ENCODE measurements at places on chromosomes 3 and 15. TPM values are rescaled to one million over a fixed set of nuclear protein-coding genes. Genes with fewer than 3 reads are reported as not detected.

The CCR1 gene
- not detected for total RNA-seq

DNA sequence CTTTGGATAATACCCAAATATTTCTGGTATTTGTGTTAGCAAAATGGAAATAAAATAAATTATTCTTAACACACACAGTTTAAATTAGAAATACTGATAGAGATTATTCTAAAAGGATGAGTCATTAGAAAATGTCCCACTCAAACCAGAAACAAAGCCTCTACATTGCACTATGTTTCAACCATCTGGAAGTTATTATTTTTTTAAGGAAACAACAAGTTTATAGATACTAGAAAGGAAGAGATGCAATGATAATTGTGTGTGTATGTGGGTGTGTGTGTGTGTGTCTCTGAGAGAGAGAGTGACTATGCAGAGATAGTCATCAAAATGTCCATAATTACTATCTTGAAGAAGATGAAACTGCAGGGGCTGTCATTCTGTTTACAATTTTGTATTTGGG, 1340.5 kb downstream of the ROBO1 start:
- H3K27me3 ChIP-seq, result no peaks in the 10 kb centered on the region
- H3K36me3 ChIP-seq, result no peaks in the 10 kb centered on the region
- no peak for DNase-seq

The HEXA gene
- total RNA-seq, result 91.5 TPM

- no peak overlapping the region for H3K4me3 ChIP-seq
- no peak overlapping the region for H3K27ac ChIP-seq
- no peak for DNase-seq
- no peaks in the 10 kb centered on the region for H3K36me3 ChIP-seq
- no peaks in the 10 kb centered on the region for H3K27me3 ChIP-seq
These were observed 36.5 kb upstream of the DENND4A start for GRCh38 chr15:65828585-65828984.

- DNase-seq, result no peak
- no peak overlapping the region for H3K4me3 ChIP-seq
- peaks cover 6% of the 10 kb centered on the region for H3K36me3 ChIP-seq
- no peaks in the 10 kb centered on the region for H3K27me3 ChIP-seq
These were observed 3.1 kb downstream of the SLC25A38 start for GRCh38 chr3:39386318-39386717.

GRCh38 chr3:97991293-97991682, 19.1 kb upstream of the RIOX2 start:
- peaks cover 21% of the 10 kb centered on the region for H3K27me3 ChIP-seq
- H3K36me3 ChIP-seq, result no peaks in the 10 kb centered on the region
- H3K4me3 ChIP-seq, result no peak overlapping the region

GRCh38 chr3:49120438-49121131, at the start of gene USP19:
USP19 (minus strand) TSS chr3:49120823; CDS start chr3:49119145, 1,678 bp downstream.
- H3K27ac ChIP-seq, result peak within 1 kb of the TSS; percentile 97
- peak; percentile 83 for DNase-seq
- peaks cover 11% of the 10 kb centered on the region for H3K4me1 ChIP-seq
- peaks cover 19% of the 10 kb centered on the region for H3K36me3 ChIP-seq

DNA sequence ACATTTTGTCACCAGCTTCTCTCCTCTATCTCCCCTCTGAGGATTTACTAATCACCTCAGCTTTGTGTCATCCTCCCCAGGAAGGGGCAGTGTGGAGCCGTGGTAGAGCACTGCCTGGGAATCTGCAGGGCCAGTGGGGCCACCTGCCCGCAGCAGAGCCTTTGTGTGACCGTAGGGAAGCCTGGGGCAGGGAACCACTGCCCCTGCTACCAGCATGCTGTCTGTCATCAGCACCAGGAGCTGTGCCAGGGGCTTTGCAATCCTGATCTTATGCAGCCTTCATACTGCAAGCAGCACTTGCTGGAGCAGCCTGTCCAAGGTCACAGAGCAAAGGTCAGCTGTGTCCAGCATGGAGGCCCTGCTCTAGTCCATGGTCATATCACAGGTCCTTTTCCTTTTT, 170.2 kb upstream of the IL12A start:
- no peak for DNase-seq
- no peak overlapping the region for H3K4me3 ChIP-seq
- H3K4me1 ChIP-seq, result peaks cover 45% of the 10 kb centered on the region
- H3K36me3 ChIP-seq, result peaks cover 3% of the 10 kb centered on the region

- peak overlapping the region; percentile 10 for H3K27ac ChIP-seq
- H3K36me3 ChIP-seq, result no peaks in the 10 kb centered on the region
- H3K4me1 ChIP-seq, result peaks cover 35% of the 10 kb centered on the region
- H3K27me3 ChIP-seq, result no peaks in the 10 kb centered on the region
- no peak overlapping the region for H3K4me3 ChIP-seq
These were observed 49.4 kb upstream of the FMN1 start for GRCh38 chr15:33243869-33244268.

The FSTL1 gene
- total RNA-seq, result 734 TPM

DNA sequence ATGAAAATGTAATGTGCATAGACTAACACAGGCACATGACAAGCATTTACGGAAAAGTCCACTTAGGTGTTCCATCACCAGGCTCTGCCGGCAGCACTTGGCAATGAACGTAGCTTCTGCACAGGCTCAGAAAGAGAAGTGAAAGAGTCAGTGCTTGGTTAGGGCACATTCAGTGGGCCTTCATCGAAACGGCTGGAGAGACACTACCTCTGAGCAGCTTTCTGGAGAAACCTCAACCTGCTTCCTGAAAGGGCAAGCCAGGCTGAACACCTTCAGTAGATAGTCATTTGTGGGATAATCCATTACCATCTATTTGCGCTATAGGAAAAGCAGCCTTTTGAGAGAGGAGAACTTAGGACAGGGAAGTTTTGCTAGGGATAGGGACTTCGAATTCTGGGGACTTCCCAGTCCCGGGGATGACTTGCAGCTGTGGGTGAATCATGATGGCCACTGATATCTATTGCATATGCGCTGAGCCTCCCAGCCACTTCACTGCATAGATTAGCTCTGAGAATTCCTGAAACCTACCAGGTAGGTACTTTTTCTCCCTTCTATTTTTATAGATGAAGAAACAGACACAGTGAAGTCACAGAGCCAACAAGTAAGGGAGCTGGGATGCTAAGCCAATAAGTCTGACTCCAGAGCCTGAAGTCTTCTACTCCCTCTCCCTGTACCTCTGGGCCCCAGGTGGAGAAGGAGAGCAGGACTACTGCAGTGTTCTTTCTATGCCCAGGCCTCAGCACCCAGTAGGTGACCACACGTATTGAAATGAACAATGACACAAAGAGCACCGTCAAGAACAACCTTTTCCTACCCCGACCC, 4.2 kb upstream of the SH2D7 start:
- H3K27me3 ChIP-seq, result no peaks in the 10 kb centered on the region
- no peaks in the 10 kb centered on the region for H3K36me3 ChIP-seq
- H3K27ac ChIP-seq, result no peak overlapping the region
- H3K4me1 ChIP-seq, result peaks cover 8% of the 10 kb centered on the region
- no peak overlapping the region for H3K4me3 ChIP-seq
- no peak for DNase-seq

All from mesothelial cell of epicardium (in vitro differentiated cells).